ENCODE measurements at places on chromosomes 12 and 14.

- DNase-seq, result peak; percentile 7
Measured at GRCh38 chr12:26987634-26988424, 26.4 kb downstream of the TM7SF3 start.

DNA sequence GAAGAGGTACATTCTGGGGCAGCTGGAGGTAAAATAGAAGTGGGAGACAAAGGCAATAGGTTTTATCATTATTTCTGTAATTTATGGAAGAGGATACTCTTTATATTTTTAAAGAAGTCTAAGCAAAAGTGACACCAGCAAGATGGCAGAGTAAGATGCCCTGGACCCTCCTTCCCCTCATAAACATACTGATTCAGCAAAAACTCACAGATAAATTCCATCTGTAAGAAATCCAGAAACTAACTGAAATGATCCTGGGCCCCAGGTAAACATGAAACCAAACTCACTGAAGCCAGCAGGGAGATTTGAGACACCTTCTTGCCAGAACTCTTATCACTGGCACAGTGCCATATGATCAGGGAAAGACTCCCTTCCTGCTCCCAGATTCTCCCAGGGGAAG, 79.9 kb downstream of the GCH1 start:
- DNase-seq, result no peak

DNA sequence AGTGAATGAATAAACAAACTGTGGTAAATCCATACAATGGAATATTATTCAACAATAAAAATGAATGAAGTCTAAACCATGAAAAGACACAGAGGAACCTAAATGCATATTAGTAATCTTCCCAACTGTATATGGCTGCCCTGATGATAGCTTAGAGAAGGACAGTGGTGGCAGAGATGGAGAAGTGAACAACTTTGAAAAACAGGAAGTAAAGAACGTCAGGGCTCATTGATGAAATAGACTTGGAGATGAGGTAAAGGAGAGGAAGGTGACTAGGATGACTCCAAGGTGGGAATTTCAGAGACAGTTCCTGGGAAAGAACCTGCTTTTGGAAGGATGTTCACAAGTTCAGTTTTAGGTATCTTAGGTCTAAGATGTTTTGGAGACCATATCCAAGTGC, 36.3 kb upstream of the NT5DC3 start:
- no peak for DNase-seq

- DNase-seq, result no peak
Measured at GRCh38 chr12:109786799-109787198, 46.4 kb downstream of the TRPV4 start.

DNA sequence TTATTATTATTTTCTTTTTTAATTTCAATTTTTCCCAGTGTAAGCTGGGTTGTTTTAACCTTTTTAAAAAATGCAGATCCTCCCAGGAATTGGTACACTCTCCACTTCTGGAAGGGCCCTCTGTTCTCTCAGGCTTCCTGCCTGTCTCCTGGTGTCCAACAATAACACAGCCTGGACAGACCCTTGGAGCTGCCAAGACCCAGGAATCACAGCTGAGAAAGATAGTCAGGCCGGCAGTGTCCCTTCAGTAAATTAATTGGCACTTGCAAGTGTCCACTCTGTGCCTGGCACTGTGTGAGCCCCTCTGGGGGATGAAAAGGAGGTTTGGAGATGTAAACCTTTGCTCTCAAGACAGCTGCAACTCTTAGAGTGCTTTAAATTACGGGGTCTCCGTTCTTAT, 113.3 kb downstream of the SMOC1 start:
- no peak for DNase-seq

- DNase-seq, result peak; percentile 79
Measured at GRCh38 chr12:19036673-19037357, 92.7 kb upstream of the PLEKHA5 start.

- DNase-seq, result no peak
Measured at GRCh38 chr12:10849425-10849878, at the start of gene PRR4. Gene PRR4 (minus strand): TSS chr12:10849475. CDS start chr12:10849437, 38 bp downstream.

All from astrocyte of the hippocampus (primary cell).